ENCODE measurements at places on chromosomes 5 and 9. TPM values are rescaled to one million over a fixed set of nuclear protein-coding genes. Genes with fewer than 3 reads are reported as not detected.

The GCNT4 gene
- total RNA-seq = 1.9 TPM

DNA sequence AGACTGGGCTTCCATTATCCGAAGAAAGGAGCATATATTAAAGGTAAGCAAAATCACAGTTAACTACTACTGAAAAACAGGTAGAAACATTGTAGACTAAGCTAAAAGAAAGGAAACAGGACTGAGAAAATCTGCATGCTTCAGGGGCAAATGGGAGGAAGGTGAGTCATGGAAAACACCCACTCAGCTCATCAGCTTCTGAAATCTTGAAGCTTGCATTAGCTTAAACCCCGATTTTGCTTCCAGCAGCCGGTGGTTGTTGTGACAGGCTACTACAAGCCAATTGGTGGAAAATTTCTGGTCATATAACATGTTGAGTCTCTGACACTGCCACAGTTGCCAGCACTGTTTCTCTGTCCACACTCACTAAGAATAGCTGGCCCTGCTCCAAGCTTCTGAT lies 179.6 kb upstream of the PUM3 start:
- no peak for DNase-seq
- peaks cover 7% of the 10 kb centered on the region for H3K4me1 ChIP-seq
- H3K27ac ChIP-seq = no peak overlapping the region
- H3K27me3 ChIP-seq = peaks cover 17% of the 10 kb centered on the region
- H3K36me3 ChIP-seq = no peaks in the 10 kb centered on the region

- H3K4me3 ChIP-seq = no peak overlapping the region
- H3K27ac ChIP-seq = no peak overlapping the region
- H3K4me1 ChIP-seq = no peaks in the 10 kb centered on the region
- H3K36me3 ChIP-seq = no peaks in the 10 kb centered on the region
These were observed 11.7 kb upstream of the IRF1 start for GRCh38 chr5:132501961-132502931.

The GGTA1 gene
- total RNA-seq = not detected

GRCh38 chr5:103034662-103035392 lies 85.1 kb downstream of the GIN1 start:
- H3K27ac ChIP-seq = no peak overlapping the region
- no peaks in the 10 kb centered on the region for H3K36me3 ChIP-seq
- H3K4me3 ChIP-seq = no peak overlapping the region
- H3K27me3 ChIP-seq = no peaks in the 10 kb centered on the region
- no peak for DNase-seq

DNA sequence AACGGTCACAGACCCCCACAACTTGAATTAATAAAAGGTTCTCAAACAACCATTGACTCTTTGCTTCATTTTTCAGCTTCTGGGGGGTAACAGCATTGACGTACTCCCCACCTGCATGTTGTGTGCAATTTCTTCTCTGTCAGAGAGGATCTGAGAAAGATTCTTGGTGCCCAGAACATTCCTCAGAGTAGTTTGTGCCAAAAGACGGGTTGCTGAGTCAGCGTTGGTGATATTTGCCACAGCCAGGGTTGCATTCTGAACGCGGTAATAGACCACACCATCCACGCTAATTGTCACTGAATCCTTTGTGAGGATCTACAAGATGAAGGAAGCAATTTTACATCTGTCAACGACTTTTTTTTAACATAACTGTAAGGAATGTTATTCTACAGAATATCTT lies 21.0 kb downstream of the STOM start:
- peaks cover 60% of the 10 kb centered on the region for H3K4me1 ChIP-seq
- no peak for DNase-seq
- H3K36me3 ChIP-seq = peaks cover 39% of the 10 kb centered on the region
- no peaks in the 10 kb centered on the region for H3K27me3 ChIP-seq
- H3K27ac ChIP-seq = peak overlapping the region; percentile 15

DNA sequence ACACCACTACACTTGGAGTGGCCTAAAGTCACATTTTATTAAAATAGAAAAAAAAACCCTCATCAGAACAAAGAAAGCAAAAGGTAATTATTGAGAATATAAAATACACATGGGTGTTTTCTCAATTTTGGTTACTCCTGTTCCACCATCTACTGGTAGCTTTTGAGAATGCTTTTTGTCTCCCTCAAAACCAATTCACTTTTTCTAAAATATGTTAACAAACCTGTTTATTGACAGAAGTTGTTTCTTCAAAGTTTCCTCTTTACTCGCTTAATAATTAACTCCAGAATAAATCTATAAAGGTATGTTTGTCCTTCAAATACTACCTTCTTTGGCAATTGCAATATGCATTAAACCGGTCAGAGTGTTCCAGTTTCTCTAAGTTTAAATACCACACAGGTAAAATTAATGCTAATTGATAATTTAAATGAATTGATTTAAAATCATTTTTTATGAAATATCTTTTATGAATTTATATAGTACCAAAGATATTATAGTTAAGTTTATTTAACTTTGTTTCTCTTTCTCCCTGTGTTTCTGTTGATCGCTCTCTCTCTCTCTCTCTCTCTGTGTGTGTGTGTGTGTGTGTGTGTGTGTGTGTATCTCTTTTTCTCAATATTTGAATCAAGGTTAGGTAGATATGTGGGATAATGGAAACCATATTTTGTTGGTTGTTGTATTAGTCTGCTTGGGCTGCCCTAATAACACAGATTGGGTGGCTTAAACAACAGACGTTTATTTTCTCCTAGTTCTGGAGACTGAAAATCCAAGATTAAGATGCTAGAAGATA lies 487.4 kb downstream of the PRDM9 start:
- DNase-seq = peak; percentile 15
- H3K36me3 ChIP-seq = no peaks in the 10 kb centered on the region

- H3K36me3 ChIP-seq = no peaks in the 10 kb centered on the region
- H3K27ac ChIP-seq = no peak overlapping the region
- no peaks in the 10 kb centered on the region for H3K27me3 ChIP-seq
- H3K4me1 ChIP-seq = peaks cover 5% of the 10 kb centered on the region
These were observed 105.1 kb downstream of the SERINC5 start for GRCh38 chr5:80150731-80151130.

- H3K27me3 ChIP-seq = no peaks in the 10 kb centered on the region
- no peak overlapping the region for H3K27ac ChIP-seq
- peak; percentile 15 for DNase-seq
- H3K4me3 ChIP-seq = no peak overlapping the region
These were observed 299.8 kb upstream of the NUDT12 start for GRCh38 chr5:103862398-103862797.

GRCh38 chr5:72427016-72427415 lies 80.2 kb downstream of the ZNF366 start:
- H3K27me3 ChIP-seq = peaks cover 6% of the 10 kb centered on the region
- no peak overlapping the region for H3K27ac ChIP-seq
- H3K4me3 ChIP-seq = no peak overlapping the region
- H3K4me1 ChIP-seq = no peaks in the 10 kb centered on the region
- no peak for DNase-seq

- H3K4me1 ChIP-seq = no peaks in the 10 kb centered on the region
- no peak for DNase-seq
- H3K4me3 ChIP-seq = no peak overlapping the region
- no peaks in the 10 kb centered on the region for H3K36me3 ChIP-seq
- no peaks in the 10 kb centered on the region for H3K27me3 ChIP-seq
These were observed 40.3 kb downstream of the SERINC5 start for GRCh38 chr5:80215523-80215922.

The FGF18 gene
- total RNA-seq = 1.3 TPM

The CDH12 gene
- 27.7 TPM for total RNA-seq

The CAPSL gene
- total RNA-seq = not detected

The FGD3 gene
- total RNA-seq = 0.09 TPM

DNA sequence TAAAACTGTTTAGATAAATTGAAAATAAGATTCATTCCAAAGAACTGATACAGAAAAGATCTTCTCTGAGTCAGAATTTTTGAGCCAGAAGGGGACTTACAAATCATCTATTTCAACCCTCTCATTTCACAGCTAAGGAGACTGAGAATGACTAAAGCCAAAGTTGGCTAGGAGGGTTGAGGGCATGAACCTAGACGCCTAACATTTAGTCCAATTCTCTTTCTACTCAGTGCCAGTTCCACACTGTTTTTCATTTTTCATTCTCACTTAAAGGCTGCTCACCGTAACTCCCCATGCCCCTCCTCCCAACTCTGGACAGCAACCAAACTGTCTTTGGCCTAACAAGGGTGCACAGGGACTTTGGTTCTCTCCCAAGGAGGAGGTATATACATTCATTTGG lies 364.0 kb downstream of the NDUFS4 start:
- DNase-seq = no peak
- no peaks in the 10 kb centered on the region for H3K4me1 ChIP-seq
- no peak overlapping the region for H3K27ac ChIP-seq
- H3K4me3 ChIP-seq = no peak overlapping the region

The NR2F1-AS1 gene
- total RNA-seq = 1.8 TPM

The SLCO4C1 gene
- total RNA-seq = 0.13 TPM

The CTNNAL1 gene
- 72.0 TPM for total RNA-seq

GRCh38 chr5:73441378-73441777 lies 7.2 kb downstream of the FOXD1 start:
- no peak overlapping the region for H3K27ac ChIP-seq
- H3K36me3 ChIP-seq = no peaks in the 10 kb centered on the region
- H3K27me3 ChIP-seq = peaks cover 33% of the 10 kb centered on the region
- peaks cover 9% of the 10 kb centered on the region for H3K4me1 ChIP-seq
- H3K4me3 ChIP-seq = no peak overlapping the region
- no peak for DNase-seq

The IL9 gene
- total RNA-seq = not detected

DNA sequence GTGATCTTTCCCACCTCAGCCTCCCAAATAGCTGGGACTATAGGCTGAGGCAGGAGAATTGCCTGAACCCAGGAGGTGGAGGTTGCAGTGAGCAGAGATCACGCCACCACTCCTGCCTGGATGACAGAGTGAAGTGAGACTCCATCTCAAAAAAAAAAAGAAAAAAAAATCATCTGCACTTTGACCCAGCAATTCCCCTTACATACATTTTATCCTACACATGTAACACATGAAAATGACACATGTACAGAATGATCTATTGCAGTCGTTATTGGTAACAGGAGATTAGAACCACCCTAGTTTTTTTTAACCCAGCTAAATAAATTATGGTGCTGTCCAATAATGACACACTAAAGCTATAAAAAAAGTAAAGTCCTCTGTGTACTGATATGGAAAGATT lies 14.2 kb downstream of the RUFY1 start:
- H3K27me3 ChIP-seq = no peaks in the 10 kb centered on the region
- no peak overlapping the region for H3K4me3 ChIP-seq
- peaks cover 46% of the 10 kb centered on the region for H3K36me3 ChIP-seq
- no peak for DNase-seq
- H3K4me1 ChIP-seq = no peaks in the 10 kb centered on the region

- H3K4me1 ChIP-seq = peaks cover 10% of the 10 kb centered on the region
- DNase-seq = no peak
- no peaks in the 10 kb centered on the region for H3K27me3 ChIP-seq
- H3K4me3 ChIP-seq = no peak overlapping the region
- no peaks in the 10 kb centered on the region for H3K36me3 ChIP-seq
These were observed 43.9 kb upstream of the ALDH1A1 start for GRCh38 chr9:72996684-72997314.

DNA sequence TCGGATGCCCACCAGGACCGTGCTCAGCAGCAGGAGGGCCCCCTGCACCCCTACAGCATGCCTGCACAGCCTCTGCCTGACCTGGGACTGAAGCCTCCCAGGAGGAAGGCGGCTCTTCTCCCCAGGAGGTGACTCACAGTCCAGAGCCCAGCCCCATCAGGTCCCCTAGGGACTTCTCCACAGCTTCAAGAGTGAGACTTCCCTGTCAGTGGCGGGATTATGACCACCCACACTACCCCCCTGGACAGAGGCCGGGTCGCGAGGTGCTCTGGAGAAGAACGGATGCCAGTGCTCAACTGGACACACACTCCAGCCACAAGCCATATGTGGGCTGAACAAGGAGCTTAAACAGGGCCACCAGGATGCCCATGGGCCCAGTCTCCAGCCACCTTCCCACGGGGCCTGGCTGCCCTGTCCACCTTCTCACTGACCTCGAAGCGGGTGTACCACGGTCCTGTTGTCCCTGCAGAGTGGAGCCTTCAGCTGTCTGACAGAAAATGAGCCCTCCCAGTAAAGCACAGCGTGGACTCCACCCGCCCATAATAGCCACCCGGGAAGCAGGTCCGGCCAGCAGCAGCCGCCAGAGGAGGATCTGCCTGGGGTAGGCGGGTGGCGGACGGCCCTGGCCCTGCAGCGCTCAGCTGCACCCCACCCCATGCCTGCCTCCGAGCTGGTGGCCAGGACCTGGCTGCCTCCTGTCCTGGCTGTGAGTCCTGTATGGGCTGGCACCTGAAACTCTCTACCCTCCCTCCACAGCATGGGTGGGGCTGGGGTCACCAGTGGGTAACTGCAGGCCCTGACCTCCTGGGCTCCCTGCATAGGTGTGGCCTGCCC lies 54.7 kb downstream of the SEMA4D start:
- DNase-seq = no peak
- no peaks in the 10 kb centered on the region for H3K4me1 ChIP-seq
- no peak overlapping the region for H3K4me3 ChIP-seq
- H3K27me3 ChIP-seq = no peaks in the 10 kb centered on the region
- no peaks in the 10 kb centered on the region for H3K36me3 ChIP-seq

DNA sequence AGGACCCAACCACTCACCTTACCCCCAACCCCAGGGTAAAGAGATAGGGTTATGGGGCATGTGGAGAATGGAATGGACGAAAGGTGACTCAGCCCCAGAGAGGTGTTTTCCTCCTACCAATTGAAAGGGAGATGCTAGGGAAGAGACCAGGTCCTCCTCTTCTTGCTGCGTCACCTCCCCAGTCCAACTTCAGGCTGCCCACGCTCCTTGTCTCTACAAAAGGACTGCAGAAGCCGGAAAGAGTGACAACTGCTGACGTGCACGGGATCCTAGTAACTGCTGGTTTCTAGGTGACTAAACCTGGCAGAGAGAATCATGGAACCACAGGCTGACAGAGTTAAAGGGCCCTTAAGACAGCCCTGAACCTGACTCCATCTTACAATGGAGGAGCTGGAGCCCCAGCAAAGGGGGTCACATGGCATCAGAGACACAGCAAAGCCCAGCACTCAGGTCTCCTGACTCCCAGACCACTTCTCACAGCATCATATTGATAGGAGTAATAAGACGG lies 2.2 kb downstream of the GPX3 start:
- H3K27ac ChIP-seq = no peak overlapping the region
- H3K4me3 ChIP-seq = no peak overlapping the region
- peaks cover 9% of the 10 kb centered on the region for H3K27me3 ChIP-seq
- no peaks in the 10 kb centered on the region for H3K4me1 ChIP-seq

The LAMC3 gene
- 0.37 TPM for total RNA-seq

DNA sequence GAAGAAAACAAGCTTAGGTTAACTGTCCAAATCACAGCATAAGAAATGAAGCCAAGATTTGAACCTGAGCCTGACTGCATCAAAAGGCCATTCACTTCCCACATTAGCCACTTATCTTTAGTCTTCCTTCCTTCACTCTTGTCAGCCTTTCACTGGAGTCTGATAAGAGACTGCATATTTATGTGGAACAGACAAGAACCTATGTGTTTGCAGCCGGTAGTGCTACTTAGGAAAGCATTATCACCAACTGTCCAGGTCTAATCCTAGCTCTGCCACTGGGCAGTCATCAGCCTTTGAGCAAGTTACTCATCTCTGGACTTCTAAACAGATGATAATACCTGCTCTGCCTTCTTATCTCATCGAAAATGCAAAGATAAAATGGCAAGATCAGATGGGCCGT lies 12.1 kb upstream of the ATP6V0E1 start:
- no peaks in the 10 kb centered on the region for H3K4me1 ChIP-seq
- H3K27ac ChIP-seq = no peak overlapping the region
- peaks cover 3% of the 10 kb centered on the region for H3K36me3 ChIP-seq
- H3K27me3 ChIP-seq = no peaks in the 10 kb centered on the region
- no peak overlapping the region for H3K4me3 ChIP-seq

The RNF183 gene
- total RNA-seq = not detected

The FBP2 gene
- total RNA-seq = 0.21 TPM

GRCh38 chr5:163489055-163489744 lies 16.2 kb upstream of the MAT2B start:
- H3K27me3 ChIP-seq = no peaks in the 10 kb centered on the region
- no peaks in the 10 kb centered on the region for H3K4me1 ChIP-seq
- peaks cover 43% of the 10 kb centered on the region for H3K36me3 ChIP-seq
- no peak overlapping the region for H3K4me3 ChIP-seq

The CLK4 gene
- 24.2 TPM for total RNA-seq
